Right atrium auricular region (tissue), 2 donors: ENCODE measurements at places on chromosomes 4 and X.

- DNase-seq, result no peak
Observed at GRCh38 chr4:5776510-5776909, 65.5 kb downstream of the EVC start.

DNA sequence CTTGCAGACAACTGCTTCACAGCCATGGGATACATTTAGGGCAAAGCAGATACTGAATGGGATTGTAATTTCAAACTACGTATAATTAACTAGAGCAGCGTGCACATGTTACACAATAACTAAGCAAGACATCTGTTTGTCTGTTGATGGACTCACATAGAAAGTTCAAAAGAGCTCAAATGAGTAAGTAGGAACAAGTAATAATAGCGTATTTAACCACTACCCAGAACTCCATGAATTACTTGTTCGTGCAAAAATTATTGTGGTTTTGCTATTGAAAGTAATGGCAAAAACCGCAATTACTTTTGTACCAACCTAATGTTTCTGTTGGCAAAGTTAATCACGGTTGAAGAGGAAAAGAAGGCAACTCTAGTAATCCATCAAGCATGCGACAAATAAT lies 825.4 kb downstream of the PCDH18 start:
- no peak for DNase-seq

GRCh38 chr4:150145090-150145945 lies 67.1 kb downstream of the DCLK2 start:
- no peak for DNase-seq

DNA sequence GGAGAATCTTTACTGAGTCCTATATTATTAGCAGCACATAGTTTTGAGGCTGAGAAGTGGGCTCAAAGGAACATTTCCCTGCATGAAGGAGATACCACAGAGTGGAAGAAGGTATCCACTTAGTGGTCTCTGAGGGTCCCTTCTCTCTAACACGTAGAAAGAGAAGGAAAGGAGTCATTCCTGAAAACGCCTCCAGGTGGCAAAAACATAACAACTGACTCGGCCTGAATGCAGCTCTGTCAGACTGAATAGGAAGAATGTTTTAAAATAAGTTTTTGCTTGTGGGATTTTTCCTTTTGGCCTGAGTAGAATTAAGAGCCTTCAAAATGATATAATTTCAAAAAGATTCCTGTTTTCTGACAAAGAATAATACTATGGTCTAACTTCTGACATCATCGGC lies 23.3 kb downstream of the RPGR start:
- DNase-seq, result no peak

DNA sequence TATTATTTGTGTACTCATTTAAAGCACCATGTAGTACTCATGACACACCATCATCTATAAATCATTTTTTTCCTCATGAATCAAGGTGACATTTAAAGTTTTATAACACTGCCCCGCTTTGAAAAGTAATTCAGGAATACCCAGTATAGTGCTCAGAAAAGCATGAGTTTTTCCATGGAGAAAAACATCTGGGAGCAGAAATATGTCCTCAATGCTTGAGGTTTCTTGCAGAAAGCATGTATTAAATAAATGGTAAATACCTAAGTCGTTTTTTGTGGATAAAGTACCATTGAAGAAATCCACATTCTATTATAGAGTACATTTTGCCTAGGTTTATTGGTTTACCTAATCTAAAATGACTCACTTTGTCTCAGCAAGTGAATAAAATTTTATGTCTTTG lies 66.2 kb downstream of the UBA6 start:
- DNase-seq, result no peak

DNA sequence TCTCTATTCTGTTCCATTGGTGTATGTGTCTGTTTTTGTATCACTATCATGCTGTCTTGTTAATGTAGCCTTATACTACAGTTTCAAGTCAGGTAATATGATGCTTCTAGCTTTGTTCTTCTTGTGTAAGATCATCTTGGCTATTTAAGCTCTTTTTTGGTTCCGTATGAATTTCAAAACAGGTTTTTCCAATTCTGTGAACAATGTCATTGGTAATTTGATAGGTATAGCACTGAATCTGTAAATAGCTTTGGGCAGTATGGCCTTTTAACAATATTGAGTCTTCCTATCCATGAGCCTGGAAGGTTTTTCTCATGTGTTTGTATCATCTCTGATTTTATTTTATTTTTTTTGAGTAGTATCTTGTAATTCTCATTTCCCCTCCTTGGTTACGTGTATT lies 94.3 kb downstream of the ANAPC10 start:
- no peak for DNase-seq

- DNase-seq, result no peak
Observed at GRCh38 chrX:49102190-49102589, 21.3 kb downstream of the GPKOW start.

DNA sequence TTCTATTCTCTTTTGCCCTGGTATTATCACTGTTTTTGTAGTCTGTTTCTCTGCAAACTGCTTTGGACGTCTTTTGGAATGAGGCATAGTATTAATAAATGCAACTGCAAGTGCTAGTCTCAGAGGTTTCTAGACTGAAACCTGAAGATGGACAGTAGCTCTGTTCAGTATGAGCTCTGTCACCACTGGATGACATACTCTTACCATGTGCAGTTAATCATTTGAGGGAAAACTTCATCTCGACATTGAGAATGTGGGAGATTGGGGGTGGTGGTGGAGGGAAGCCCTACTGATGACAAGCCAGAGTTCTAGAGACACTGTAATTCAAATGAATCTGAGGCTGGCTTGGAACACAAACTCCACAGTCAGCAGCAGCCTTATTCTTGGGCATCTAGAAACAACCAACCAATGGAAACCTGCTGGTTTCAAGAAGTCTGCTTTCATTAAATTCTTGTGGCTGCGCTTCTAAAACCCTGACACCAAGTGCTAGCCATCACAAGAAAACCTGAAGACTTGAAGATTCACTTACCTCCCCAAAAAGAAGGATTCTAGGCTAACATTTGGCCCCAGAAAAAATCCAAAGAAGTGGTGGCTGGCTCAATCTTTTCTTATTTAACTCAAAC lies 161.7 kb downstream of the RASL11B start:
- no peak for DNase-seq

DNA sequence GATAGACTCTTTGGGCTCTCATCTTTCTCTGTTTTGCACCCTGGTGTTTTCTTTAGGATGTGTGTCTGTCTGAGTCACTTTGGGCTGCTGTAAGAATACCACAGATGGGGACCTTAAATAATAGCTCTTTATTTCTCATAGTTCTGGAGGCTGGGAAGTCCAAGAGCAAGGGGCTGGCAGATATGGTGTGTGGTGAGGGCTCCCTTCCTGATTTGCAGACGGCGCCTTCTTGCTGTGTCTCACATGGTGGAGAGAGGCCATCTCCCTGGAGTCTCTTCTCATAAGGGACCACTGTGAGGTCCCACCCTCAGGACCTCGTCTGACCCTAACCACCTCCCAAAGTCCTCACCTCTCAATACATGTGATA lies 93.7 kb upstream of the ADRA2C start:
- no peak for DNase-seq

DNA sequence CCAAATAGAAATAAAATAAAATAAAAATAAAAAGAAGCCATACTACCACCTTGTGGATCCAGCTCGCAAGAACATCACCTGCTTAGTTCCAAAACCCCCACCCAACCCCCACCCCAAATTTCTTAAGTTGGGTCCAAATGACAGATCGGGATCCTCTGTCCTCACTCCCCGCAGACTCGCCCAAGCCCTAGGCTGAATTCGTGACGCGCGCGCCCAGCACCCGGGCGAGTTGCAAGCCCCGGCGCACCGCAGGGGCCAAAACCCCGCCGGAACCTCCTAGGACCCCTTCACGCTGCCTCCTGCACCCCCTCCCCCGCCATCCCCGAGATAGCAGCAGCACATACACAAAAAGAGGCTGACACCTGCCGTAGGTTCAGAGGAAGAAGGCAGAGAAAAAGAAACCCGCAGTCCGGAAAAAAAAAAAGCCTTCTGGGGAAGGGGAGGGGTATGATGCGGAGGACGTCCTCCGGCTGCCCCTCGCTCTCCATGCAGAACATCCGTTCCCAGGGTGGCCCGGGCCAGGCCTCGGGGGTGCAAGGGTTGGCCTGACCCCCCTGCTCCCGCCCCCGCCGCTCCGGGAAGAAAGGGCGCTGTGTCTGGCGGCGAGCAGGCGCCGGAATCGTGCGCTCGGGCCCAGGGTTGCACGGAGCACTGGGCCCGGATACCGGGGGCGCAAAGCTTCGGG lies 2.6 kb downstream of the NLGN4X start:
- DNase-seq, result no peak

- no peak for DNase-seq
Observed at GRCh38 chrX:44247468-44247867, 96.0 kb downstream of the EFHC2 start.

DNA sequence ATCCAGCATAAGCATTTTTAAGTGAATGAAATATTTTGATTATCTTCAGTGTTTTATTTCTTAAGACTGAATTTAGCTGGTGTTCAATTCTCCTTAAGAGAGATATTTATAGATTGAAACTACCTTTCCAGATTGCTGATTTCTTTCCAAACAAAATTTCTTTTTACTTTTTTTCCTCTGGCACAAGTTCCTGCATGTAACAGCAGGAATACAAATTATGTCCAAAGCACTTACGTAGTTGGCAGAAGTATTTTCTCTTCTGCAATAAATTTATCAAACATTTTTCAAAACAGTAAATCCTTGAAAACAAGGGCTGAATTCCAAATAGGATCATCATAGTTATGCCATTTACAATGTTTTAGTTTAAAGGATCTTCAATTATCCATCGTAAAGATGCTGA lies 412.6 kb downstream of the IQCM start:
- no peak for DNase-seq

DNA sequence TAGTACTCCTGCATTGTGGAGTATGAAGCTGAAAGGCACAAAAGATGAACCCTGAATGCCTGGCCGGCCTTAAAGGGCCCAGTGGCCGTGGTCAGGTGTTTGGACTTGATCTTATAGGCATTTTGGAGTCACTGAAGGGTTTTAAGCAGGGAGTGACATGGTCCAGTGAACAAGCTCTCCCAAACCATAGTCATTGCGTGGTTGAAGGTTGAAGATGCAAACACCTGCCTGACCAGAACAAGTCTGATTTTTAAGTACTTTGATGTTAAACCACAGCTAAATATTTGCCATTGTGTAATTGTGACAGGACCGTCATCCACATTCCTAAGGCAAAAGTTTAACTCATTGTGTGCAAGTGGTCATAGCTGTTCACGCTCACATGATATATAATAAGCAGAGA lies 3.3 kb downstream of the STK32B start:
- no peak for DNase-seq

DNA sequence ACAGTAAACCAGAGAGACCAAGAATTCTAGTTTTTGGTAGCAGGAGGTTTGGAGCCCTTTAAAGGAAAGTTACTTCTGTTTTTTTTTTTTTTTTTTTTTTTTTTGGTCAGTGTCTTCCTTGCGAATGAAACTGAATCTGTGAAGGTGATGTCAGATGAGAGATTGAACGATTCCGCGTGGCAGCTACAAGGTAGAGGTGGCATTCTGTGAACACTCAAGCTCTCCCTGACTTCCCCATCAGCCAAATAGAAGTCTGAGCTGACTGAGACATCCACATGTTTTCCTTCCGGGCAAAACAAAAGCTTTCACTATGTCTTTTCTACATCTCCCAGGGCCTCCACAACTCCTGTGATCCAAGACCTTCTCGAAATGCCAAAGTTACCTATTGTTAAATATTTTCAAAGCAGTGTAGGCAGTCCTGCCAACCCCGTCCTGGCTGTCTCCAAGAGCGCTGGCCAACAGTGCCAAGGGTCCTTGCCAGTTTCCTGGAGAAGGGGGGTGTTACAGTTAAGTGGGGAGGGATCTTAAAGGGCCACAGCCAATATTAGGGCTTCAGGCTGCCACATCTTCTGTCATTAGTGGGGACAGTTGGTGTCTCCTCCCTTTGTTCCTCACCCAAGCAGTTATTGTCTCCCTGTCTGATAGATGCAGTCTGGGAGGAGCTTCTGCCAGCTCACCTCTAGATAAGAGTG lies 102.9 kb upstream of the SLC34A2 start:
- no peak for DNase-seq

- no peak for DNase-seq
Observed at GRCh38 chrX:87167841-87168240, 349.8 kb upstream of the KLHL4 start.

- DNase-seq, result no peak
Observed at GRCh38 chr4:37225778-37226177, 18.8 kb upstream of the NWD2 start.

- peak; percentile 62 for DNase-seq
Observed at GRCh38 chrX:69285881-69286564, 120.8 kb upstream of the PJA1 start.

DNA sequence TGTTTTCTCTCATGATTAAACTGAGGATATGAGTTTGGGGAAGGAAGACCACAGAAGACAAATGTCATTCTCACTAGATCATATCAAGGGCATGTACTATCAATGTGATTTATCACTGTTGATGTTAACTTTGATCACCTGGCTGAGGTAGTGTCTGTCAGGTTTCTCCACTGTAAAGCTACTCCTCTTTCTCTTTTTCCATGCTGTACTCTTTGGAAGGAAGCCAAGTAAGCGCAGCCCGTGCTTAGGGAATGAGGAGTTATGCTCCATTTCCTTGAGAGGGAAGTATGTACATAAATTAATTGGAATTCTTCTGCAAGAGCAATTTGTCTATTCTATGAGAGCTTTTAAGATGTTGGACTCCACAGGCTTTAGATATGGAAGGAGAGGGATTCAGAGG lies 4.0 kb upstream of the KANTR start:
- DNase-seq, result no peak

GRCh38 chr4:26858035-26858918 lies 2.4 kb upstream of the STIM2 start:
- DNase-seq, result no peak

DNA sequence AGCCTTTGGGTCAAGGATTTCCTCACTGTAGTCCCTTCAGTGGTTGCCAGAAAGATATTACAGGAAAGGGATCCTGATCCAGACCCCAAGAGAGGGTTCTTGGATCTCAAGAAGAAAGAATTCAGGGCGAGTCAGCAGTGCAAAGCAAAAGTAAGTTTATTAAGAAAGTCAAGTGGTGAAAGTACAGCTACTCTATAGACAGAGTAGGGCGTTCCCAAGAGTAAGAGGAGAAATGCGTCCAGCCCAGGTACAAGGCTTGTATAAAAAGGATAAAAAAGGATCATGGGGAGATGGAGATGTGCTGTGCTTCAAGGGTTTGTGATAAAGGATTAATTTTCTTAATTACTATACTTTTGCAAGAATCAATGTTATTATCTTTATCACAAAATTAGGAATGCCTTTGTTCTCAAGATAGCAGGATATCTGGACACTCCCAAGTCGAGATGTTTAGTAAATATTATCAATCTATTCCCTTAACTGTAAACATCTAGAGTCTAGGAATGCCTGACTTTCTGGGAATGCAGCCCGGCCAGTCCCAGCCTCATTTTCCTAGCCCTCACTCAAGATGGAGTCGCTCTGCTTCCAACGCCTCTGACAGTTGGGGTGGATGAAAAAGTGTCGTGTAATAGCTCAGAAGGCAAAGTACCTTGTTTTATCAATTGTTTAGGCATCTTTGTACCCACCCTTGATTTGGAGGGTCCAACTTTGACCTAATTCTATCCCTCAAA lies 360.7 kb downstream of the GPM6A start:
- no peak for DNase-seq

GRCh38 chr4:87326460-87326859 lies 3.8 kb upstream of the HSD17B13 start:
- no peak for DNase-seq
